GM12878 (cell line): ENCODE measurements at places on chromosomes 12 and 14. TPM values are rescaled to one million over a fixed set of nuclear protein-coding genes. Genes with fewer than 3 reads are reported as not detected.

GRCh38 chr14:38208618-38209562 is 1.2 kb downstream of the SSTR1 start:
- no peak overlapping the region for H3K27ac ChIP-seq
- no peak for DNase-seq
- H3K4me1 ChIP-seq: no peaks in the 10 kb centered on the region
- H3K4me3 ChIP-seq: no peak overlapping the region
- H3K36me3 ChIP-seq: no peaks in the 10 kb centered on the region

- H3K27ac ChIP-seq: no peak overlapping the region
- no peak for DNase-seq
- H3K4me3 ChIP-seq: no peak overlapping the region
Measured at GRCh38 chr12:128920468-128920867, 67.2 kb downstream of the GLT1D1 start.

DNA sequence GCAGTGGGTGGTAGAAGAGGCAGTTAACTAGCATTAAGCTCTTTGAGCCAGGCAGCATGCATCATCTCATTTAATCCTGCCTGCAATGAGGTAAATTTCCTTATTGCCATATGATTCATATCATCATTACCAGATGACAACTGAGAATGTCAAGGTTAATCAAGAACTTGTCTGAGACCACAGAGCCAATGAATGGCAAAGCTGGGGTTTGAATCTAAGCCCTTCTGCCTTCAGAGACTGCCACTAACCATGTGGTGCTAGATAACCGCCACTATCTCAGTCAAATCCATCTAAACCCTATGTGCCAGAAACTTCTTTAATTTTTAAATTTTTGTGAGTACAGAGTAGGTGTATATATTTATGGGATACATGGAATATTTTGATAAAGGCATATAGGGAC is 77.8 kb upstream of the GRIP1 start:
- no peaks in the 10 kb centered on the region for H3K27me3 ChIP-seq
- H3K36me3 ChIP-seq: no peaks in the 10 kb centered on the region
- H3K4me3 ChIP-seq: no peak overlapping the region
- no peak for DNase-seq
- no peaks in the 10 kb centered on the region for H3K4me1 ChIP-seq

TAS2R7 gene
- not detected in 2 replicates for total RNA-seq

GRCh38 chr12:1918081-1918883 is at the start of gene CACNA2D4:
TSS of gene CACNA2D4 (minus strand) at chr12:1918652. CDS start at chr12:1918473, 179 bp downstream.
- H3K36me3 ChIP-seq: no peaks in the 10 kb centered on the region
- DNase-seq: no peak
- H3K4me3 ChIP-seq: no peak within 1 kb of the TSS
- H3K27ac ChIP-seq: no peak within 1 kb of the TSS

GRCh38 chr14:63435838-63436237 is 107.3 kb downstream of the PPP2R5E start:
- H3K4me1 ChIP-seq: peaks cover 14% of the 10 kb centered on the region
- no peak overlapping the region for H3K27ac ChIP-seq
- no peaks in the 10 kb centered on the region; the same call in 1 of the 2 replicates for H3K36me3 ChIP-seq
- H3K4me3 ChIP-seq: no peak overlapping the region; the same call in 1 of the 2 replicates
- no peak for DNase-seq

MYO1A gene
- 0.08 and 0.10 TPM in 2 replicates for total RNA-seq

GRCh38 chr14:50094056-50094755 is 22.2 kb downstream of the VCPKMT start:
- no peak overlapping the region for H3K27ac ChIP-seq
- no peak for DNase-seq
- H3K4me1 ChIP-seq: peaks cover 12% of the 10 kb centered on the region
- no peak overlapping the region for H3K4me3 ChIP-seq
- no peaks in the 10 kb centered on the region; the same call in 1 of the 2 replicates for H3K36me3 ChIP-seq
- H3K27me3 ChIP-seq: no peaks in the 10 kb centered on the region

KDM5A gene
- total RNA-seq: 54.3 and 59.9 TPM in 2 replicates

GRCh38 chr14:89377544-89377943 is 39.5 kb downstream of the FOXN3 start:
- H3K27ac ChIP-seq: no peak overlapping the region
- no peak for DNase-seq
- H3K27me3 ChIP-seq: no peaks in the 10 kb centered on the region
- no peak overlapping the region for H3K4me3 ChIP-seq
- peaks cover 16% of the 10 kb centered on the region for H3K4me1 ChIP-seq

DNA sequence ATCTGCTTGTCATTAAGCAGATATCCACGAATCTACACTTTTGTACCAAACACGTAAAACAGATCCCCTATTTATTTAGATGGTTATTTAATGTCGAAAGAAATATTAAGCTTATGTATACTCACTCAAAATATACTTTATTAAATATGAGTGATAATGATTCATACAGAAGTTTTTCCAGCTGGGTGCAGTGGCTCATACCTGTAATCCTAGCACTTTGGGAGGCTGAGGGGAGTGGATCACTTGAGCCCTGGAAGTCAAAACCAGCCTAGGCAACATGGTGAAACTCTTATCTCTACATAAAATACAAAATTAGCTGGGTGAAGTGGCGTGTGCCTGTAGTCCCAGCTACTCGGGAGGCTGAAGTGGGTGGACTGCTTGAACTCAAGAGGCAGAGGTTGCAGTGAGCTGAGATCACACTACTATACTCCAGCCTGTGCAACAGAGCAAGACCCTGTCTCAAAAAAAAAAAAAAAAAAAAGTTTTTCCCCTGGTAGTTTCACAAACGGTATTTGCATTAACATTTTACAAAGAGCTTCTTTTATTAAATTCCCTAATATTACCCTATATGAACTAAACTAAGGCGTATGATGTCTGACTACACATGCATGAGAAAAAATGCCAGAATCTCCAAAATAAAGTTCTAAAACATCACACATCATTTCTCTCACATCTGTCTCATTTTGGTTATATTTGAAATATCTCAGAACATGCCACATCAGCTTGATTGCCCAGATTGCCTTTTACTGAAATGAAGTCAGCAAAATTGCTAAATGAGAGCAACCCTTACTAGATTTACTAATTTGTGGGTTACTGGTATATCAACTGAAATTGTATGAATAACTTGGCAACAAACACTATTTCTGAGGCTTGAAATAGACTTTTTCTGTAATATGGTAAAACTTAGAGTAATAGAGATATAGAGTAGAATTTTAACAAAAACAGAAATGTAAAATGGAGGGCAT is 74.9 kb downstream of the PAWR start:
- H3K36me3 ChIP-seq: peaks cover 5% of the 10 kb centered on the region
- peak; percentile 21 for DNase-seq
- no peaks in the 10 kb centered on the region for H3K27me3 ChIP-seq

DNA sequence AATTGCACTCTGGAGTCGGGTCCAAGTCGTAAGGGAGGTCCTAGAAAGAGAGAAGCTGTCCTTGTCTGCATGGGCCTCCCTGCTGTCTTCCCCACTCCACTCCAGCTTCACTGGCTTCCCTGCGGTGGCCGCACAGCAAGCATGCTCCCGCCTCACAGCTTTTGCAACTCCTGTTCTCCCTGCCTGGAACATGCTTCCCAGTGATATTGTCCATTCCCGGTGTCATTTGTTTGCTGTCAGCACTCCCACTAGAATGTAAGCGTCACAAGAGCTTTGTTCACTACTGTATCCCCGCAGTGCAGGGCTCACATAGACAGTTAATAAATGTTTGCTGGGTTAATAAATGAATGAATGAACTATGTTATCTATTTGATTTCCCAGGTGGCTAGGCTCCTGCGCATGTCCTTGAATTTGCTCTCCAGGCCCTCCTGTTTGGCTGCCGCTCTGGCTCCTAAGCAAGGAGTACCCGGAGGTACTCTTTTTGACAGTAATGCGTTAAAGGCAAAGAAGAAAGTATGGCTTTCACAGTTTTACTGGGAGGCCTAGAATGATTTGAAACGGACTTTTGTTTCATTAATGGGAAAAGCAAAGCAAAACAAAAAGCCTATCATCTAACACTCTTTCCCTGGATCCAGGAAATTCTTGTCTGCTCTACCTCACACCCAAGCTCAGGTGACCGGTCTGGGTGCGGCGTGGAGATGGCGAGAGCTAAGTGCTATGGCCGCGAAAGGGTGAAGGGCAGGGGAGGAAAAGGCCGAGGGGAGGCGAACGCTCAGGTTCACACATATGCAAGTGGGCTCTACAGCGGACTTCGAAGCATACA is 6.2 kb upstream of the SLC7A7 start:
- H3K36me3 ChIP-seq: no peaks in the 10 kb centered on the region
- no peak overlapping the region for H3K27ac ChIP-seq
- peaks cover 34% of the 10 kb centered on the region for H3K4me1 ChIP-seq
- DNase-seq: no peak
- H3K27me3 ChIP-seq: no peaks in the 10 kb centered on the region

DNA sequence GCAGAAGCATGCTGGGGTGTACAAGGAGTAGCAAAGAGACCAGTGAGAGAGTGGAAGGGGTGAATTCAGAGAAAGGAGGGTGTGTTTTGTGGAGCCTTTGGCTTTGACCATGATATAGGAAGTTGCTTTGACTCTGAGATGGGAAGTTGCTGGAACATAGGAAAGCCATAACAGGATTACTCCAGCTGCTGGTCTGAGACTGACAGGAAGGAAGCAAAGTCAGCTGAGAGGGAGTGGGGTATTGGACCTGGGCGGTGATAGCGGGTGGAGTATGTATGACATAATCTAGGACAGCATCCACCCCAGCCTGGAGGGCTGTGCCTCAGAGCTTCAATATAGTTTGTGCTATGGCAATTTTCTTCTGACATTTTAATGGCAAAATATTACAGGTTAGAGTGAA is 324.4 kb downstream of the PDZRN4 start:
- no peaks in the 10 kb centered on the region for H3K36me3 ChIP-seq
- no peak for DNase-seq
- no peaks in the 10 kb centered on the region for H3K4me1 ChIP-seq
- no peak overlapping the region for H3K4me3 ChIP-seq

DNA sequence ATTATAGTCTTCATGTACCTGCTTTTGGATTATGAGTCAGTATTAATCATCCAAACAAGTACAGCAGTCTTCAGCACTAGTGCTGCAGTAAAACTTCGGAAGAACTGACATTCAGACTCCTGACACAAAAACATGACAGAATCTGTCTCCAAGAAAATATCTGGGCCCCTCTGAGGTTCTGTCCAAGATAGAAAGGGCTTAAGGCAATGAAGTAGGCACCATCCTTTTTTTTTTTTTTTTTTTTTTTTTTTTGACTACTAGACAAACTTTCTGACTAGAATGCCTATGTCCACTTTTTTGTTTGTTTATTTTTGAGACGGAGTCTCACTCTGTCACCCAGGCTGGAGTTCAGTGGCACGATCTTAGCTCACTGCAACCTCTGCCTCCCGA is 112.5 kb downstream of the MED13L start:
- H3K4me1 ChIP-seq: no peaks in the 10 kb centered on the region
- H3K36me3 ChIP-seq: no peaks in the 10 kb centered on the region
- no peak overlapping the region for H3K27ac ChIP-seq
- H3K4me3 ChIP-seq: no peak overlapping the region

BBS10 gene
- total RNA-seq: 4.2 and 5.2 TPM in 2 replicates

- DNase-seq: no peak
- no peak overlapping the region for H3K27ac ChIP-seq
- no peak overlapping the region for H3K4me3 ChIP-seq
- H3K27me3 ChIP-seq: no peaks in the 10 kb centered on the region
Measured at GRCh38 chr12:64745980-64746379, 13.2 kb downstream of the GNS start.

- no peaks in the 10 kb centered on the region for H3K36me3 ChIP-seq
- H3K4me3 ChIP-seq: no peak overlapping the region
- no peaks in the 10 kb centered on the region for H3K4me1 ChIP-seq
- no peak overlapping the region for H3K27ac ChIP-seq
- H3K27me3 ChIP-seq: no peaks in the 10 kb centered on the region
Measured at GRCh38 chr14:27366596-27366995, 768.8 kb upstream of the NOVA1 start.

DNA sequence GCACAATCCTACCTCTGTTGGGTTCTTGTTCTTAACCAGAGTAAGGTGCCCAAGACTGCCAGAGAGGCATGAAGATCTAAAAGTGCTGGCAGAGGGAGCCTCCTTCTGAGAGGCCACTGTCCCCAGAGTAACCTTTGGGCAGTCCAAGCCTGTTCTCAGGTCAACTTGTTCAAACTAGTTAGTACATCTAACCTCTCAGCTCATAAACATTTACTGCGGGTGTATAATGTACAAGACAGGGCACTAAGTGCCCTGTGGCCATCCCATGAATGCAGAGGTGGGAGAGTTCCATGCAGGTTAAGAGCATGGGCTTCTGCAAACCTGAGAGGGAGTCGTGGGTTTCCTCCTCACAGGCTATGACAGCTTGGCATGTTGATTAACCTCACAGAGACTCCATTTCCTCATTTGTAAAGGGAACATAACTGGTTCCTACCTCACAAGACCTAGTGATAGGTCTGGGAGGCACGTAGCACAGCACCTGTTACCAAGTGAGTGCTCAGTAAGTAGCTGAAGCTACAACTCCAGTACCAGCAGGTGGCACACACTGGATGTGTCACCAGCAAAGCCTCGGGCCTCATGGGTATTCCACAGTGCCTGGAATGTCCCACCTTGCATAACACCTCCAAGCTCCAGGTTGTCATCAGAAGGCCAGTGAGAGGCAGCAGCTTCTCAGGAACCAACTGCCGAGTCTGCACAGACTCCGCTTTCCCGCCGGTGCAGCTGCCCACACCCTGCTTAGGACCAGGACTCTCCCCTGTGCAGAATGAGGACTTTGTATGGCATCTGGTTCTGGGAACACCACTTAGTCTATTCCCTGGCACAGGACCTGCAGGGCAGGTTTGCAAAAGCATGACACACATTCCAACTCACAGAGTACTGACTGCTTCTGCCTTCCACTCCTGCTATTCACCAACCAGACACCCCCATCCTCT is 4.4 kb downstream of the VDR start:
- no peak overlapping the region for H3K4me3 ChIP-seq
- H3K27me3 ChIP-seq: 0 out of 2 replicates have a peak, but pooled peaks cover 3% of the 10 kb centered on the region
- H3K36me3 ChIP-seq: no peaks in the 10 kb centered on the region
- no peak overlapping the region for H3K27ac ChIP-seq
- no peak for DNase-seq

DNA sequence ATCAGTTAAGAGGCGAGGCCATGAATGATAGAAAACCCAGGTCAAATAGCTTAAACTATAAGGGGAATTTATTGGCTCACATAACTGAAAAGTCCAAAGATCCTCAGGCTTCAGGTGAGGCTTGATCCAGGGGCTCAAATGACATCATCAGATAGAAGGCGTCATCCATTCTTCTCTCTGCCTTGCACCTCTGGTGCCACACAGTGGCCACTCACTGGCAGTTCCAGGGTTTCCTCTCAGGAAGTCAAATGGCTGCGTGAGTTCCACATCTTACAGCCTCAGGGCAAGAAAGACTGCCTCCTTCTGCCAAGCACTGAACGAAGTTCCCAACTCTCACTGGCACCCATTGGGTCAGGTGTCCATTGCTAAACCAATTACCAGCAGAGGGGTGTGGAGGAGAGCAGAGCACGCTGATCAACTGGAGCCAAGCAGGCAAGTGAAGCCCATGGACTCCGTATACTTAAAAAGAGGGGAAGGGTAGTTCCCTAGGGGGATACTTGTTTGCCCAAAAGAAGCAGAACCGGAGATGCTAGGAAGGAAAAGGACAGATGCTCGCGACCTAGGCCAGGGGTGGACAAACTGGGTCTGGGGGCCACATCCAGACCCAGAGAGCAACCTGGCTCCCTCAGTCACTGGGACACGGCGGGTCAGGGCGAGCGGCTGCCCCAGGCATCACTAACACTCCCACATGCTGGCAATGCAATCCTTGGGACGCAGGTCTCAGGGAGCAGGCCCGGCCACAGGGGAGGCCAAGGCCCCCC is 69.3 kb downstream of the SERPINA3 start:
- no peaks in the 10 kb centered on the region for H3K36me3 ChIP-seq
- no peak overlapping the region for H3K27ac ChIP-seq
- no peak overlapping the region for H3K4me3 ChIP-seq
- H3K4me1 ChIP-seq: no peaks in the 10 kb centered on the region

CINP gene
- 44.5 and 45.8 TPM in 2 replicates for total RNA-seq

CHGA gene
- 0.23 TPM in 1 of 2 replicates, not detected in the other for total RNA-seq
